D341Med (cell line): ENCODE measurements at places on chromosomes 12 and 14.

GRCh38 chr12:55681142-55682077 is 26.3 kb downstream of the ITGA7 start:
- DNase-seq, result peak; percentile 59

DNA sequence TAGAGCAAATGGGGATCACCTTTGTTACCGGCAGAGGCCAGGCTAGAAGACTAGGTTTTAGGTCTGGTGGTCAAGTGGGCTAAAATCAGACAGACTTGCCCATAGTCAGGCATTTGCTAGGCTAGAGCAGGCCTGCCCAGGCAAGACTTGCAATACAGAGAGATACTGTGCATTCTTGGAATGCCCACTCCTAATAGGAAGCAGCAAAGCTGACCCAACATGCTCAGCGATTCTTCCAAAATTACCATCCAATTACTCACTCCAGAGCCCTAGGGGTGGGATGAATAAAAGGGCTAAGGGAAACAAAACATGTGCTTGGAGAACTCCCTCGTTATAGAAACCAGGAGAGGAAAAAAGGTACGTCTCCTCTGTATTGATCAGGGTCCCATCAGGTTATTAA is 187.8 kb upstream of the AMIGO2 start:
- DNase-seq, result no peak

- no peak for DNase-seq
Measured at GRCh38 chr12:131192951-131193350, 239.2 kb downstream of the ADGRD1 start.

GRCh38 chr12:131202592-131203378 is 249.1 kb downstream of the ADGRD1 start:
- no peak for DNase-seq

GRCh38 chr12:52023976-52024688 is 17.4 kb downstream of the TAMALIN start:
- no peak for DNase-seq

GRCh38 chr14:74919421-74920165 is 3.5 kb downstream of the RPS6KL1 start:
- DNase-seq, result no peak

DNA sequence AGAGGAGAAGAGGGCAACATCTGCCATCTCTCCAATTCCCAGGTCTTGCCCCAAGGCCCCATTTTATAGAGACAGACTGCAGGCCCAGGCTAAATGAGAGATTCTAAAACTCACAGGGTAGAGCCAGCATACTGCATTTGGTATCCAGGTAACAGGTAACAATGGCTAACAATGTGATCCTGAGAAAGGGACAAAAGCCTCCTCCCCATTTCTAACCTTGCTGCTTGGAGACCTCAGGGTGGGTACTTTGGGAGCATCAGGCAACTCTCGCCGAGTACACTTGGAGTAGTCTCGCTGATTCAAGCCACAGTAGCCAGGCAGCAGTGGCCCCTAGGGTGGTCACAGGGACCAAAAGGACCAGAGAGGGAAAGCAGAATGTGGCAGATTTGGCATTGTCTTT is 162.6 kb upstream of the PLEKHA5 start:
- no peak for DNase-seq

- no peak for DNase-seq
Measured at GRCh38 chr12:49503674-49504180, 35.1 kb upstream of the KCNH3 start.

DNA sequence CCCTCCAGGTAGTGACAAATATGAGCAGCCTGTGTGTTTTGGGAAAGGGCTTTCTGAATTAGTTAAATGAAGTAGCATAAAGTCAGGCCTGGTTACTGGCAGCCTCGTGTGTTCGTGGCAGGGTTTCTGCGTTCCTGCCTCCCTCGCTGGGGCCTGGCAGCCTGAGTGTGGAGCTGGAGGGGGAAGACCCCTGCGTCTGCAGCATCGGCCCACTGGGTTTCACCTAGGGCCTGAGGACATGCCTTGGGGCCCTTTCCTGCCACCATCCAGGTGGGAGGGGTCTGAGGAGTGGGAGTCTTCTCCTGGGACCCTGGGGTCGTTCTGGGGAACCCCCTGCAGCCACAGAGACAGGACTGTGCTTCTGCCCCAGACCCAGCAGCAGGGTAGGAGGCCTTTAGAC is 20.4 kb upstream of the AMN start:
- DNase-seq, result no peak

GRCh38 chr12:76075448-76075847 is 9.0 kb downstream of the NAP1L1 start:
- no peak for DNase-seq

DNA sequence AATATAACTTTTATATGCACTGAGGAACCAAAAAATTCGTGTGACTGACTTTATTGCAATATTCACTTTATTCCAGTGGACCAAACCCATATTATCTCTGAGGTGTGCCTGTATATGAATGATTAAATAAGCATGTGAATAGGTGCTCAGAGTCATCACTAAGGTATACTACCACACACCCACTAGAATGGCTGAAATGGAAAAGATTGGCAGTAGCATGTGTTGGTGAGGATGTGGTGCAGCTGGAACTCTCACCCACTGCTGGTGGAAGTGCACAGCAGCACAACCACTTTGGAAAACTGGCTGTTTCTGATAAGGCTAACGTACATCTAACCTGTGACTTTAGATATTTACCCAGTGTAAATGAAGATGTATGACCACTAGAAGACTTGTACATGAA is 36.8 kb downstream of the GOLGA5 start:
- DNase-seq, result no peak

GRCh38 chr14:31118892-31119291 is 88.7 kb downstream of the HECTD1 start:
- no peak for DNase-seq

- no peak for DNase-seq
Measured at GRCh38 chr12:22018860-22019259, 27.2 kb upstream of the CMAS start.

GRCh38 chr14:104087981-104088850 is 2.7 kb downstream of the ASPG start:
- no peak for DNase-seq

- DNase-seq, result no peak
Measured at GRCh38 chr14:94385553-94386057, 2.8 kb downstream of the SERPINA1 start.

GRCh38 chr12:3300833-3301401 is 190.1 kb upstream of the PRMT8 start:
- DNase-seq, result no peak

- no peak for DNase-seq
Measured at GRCh38 chr14:58598028-58598803, 39.5 kb upstream of the DACT1 start.

GRCh38 chr14:53792909-53793308 is 163.7 kb downstream of the BMP4 start:
- no peak for DNase-seq

- no peak for DNase-seq
Measured at GRCh38 chr12:5305886-5306545, 125.9 kb upstream of the NTF3 start.

GRCh38 chr12:54051874-54052437 is 1.7 kb upstream of the HOXC4 start:
- no peak for DNase-seq

DNA sequence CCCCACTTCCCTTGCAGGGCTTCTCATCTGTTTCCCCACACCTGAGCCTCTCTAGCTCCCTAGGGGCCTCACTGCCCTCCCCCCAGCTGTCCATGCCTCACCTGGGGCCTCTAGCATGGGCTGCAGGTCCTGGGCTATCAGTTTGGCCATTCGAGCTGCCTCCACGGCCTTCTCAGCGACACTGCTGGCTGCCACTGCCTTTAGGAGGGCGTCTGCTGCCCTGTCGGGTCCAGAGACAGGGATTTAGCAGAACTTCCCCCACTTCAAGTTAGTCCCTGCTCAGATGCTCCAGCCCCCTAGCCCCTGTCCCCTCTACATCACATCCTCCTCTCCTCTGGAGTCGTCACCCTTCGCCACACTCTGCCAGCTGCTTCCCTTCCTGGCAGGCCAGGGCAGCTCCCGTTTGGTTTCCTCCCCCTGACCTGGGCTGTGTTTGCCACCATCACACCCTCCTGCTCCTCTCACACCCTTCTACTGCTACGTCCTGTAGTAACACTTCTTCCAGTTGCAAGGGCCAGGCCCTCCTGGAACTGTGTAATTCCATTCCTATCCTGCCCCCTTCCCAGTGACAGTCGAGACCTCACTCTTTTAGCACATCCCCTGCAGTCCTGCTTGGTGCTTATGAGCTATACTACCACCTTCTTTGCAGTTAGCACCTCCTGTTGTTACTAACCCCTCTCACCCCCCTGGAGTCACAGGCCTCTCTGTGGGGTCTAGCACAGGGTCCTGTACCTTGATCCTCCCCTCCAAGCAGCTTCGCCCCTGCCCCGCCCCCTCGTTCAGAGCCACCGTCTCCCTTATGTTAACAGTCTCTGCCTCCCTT is 4.3 kb upstream of the AP1G2 start:
- DNase-seq, result no peak

- DNase-seq, result no peak
Measured at GRCh38 chr12:124852911-124853427, 10.7 kb downstream of the SCARB1 start.

DNA sequence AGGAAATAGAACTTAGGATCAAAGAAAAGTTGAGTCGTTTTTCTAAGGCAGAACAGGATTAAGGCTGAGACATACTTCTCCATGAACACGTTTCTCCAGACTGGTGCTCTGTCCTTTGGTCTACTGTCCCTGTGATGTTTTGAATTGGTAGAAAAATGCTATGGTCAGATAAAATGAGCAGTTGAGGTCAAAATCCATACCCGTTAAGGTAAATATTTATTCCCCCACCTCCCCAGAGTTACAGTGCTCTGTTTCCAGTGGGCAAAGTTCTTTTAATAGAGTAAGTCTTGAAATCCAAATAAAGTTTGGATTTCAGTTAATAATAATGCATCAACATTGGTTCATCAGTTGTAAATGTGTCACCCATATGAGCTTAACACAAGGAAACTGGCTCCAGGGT is 74.5 kb downstream of the PTHLH start:
- no peak for DNase-seq

GRCh38 chr14:103404032-103404918 is 19.1 kb downstream of the MARK3 start:
- peak; percentile 61 for DNase-seq

GRCh38 chr12:57461917-57462250 is 2.3 kb downstream of the GLI1 start:
- no peak for DNase-seq

- DNase-seq, result no peak
Measured at GRCh38 chr14:42214981-42215491, 608.4 kb downstream of the LRFN5 start.

DNA sequence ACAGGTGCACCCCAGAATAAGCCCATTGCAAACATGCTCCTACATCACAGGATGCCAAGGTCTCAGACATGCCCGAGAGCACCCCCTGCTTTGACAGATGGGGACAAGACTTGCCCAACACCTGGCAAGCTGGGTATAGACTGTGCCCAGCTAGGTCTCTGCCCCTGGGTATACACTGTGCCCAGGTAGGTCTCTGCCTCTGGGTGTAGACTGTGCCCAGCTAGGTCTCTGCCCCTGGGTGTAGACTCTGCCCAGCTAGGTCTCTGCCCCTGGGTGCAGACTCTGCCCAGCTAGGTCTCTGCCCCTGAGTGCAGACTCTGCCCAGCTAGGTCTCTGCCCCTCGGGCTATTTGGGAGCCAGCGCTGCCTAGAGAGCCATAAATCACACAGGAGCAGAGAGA is 85.9 kb downstream of the CCDC88C start:
- DNase-seq, result no peak

- no peak for DNase-seq
Measured at GRCh38 chr14:31717294-31718085, 156.3 kb downstream of the NUBPL start.
